ENCODE measurements at places on chromosomes 13 and 19.

DNA sequence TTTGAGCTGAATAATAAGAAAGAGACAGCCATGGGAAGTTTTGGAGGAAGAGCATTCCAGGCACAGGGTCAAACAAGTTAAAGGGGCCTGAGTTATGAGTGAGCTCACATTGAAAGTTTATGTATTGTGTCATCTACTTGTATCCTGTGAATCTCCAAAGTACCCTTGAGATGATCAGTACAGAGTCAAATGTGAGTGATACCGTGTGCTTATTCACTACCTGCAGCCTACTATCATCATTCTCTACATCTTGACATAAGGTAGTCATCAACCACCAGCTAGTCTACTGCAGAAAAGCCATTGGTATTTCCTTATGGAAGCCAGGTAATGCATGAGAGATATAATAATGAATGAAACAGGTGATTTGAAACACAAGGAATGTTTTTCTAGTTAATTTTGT lies 3.0 kb upstream of the KCTD12 start:
- DNase-seq = no peak

- no peak for DNase-seq
Measured at GRCh38 chr13:30905932-30906383, at the start of gene MEDAG. TSS of gene MEDAG (plus strand) at chr13:30906271. CDS start at chr13:30906516, 245 bp downstream.

DNA sequence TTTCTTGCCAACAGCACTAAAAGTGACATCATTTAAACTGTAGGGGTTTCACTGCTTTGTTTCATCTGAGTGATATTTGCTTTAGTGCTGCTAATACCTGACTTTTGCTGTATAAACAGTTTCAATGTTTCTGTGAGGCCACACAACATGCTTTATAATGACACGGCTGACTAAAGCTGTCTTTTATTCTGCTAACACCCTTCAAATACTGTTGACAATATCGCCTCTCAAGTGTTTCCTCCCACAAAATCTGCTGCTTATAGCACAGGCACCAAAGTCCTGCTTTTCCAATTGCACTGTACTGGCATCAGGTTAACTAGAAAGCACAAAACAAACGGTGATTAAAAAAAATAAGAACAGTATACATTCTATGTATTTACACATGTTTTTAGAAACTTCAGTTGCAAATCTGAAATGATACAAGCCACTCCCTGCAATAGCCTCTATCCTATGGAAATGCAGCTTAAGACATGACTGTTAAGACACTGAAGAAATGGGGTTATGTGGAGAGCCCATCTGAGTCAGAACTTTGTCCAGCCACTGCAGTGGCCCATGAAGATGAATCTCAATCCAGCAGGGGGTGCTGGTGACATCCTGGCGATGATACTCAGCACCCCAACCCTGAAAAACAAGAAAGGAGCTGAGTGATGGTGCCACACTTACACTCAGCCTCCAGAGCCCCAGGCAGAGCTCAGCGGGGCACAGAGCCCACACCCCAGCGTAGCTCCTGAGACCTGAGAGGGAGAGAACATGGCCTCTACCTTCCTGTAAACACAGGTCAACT lies 29.4 kb downstream of the RFXAP start:
- DNase-seq = no peak

DNA sequence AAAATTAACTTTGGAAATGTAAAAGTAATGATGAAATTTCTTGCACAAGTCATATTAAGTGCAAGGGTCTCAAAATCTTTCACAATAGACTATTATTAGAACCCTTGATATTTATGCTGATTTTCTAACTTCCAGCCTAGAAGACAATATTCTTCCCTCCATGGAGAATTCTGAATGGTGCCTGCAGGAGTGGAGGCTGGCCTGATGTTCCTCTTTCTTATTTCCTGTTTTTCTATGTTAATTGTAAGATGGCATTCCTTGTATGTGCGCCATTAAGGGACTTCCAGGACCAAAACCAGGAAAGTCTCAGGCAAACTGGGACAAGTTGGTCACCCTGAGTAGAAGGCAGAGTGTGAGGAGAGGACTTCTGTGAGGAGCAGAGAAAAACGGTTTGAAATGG lies 294.9 kb downstream of the DLEU7 start:
- no peak for DNase-seq

GRCh38 chr13:36903925-36904595 lies 16.0 kb downstream of the SMAD9 start:
- DNase-seq = peak; percentile 86

GRCh38 chr19:45812297-45812696 lies 2.8 kb downstream of the RSPH6A start:
- DNase-seq = no peak
